ENCODE measurements at places on chromosomes 7 and 10.

DNA sequence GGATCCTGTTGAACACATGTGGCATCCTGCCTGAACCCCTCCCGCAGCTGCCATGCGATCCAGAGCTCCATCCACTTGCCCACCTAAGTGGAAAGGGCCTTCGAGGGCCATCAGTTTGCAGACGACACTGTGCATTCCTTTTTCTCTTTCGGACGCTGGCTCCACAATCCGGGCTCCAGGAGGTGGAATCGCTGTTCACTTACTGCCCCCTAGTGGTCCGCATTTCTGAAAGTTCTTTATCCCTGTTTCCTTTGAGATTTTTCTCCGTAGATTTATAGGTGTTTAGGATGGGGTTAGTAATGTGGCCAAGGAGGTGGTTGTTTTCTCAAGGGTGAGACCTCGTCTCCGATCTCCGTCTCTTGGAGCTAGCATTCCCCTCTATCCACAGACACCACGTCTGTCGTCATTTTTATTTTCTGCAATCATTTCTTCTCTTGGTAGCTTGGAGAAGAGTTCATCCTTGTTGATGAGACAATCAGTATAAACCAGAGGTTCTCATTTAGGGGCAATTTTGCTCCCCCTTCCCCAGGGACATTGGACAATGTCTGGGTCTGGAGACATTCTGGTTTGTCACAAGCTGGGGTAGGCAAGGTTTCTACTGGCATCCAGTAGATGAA is 204.6 kb downstream of the ARHGAP21 start:
- DNase-seq = peak; percentile 55

DNA sequence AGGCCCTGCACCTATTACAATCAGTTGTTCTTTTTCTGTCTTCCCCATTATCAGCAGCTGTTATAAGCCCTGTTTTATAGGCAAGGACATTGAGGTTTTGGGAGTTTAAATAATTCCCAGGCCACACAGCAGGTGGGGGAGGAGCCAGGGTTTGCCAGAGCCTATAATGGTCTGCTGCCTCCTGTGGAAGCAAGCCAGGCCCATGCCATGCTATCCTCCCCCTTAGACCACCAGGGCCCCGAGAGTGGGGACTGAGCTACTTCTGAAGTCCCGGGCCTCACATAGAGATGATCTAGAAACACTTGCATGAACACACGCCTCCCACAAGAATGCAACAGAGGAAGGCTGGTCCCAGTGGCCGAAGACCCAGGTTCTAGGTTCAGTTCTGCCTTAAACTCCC is 141.7 kb downstream of the SH3PXD2A start:
- DNase-seq = no peak

- no peak for DNase-seq
Measured at GRCh38 chr7:19989906-19990305, 216.5 kb upstream of the TMEM196 start.

DNA sequence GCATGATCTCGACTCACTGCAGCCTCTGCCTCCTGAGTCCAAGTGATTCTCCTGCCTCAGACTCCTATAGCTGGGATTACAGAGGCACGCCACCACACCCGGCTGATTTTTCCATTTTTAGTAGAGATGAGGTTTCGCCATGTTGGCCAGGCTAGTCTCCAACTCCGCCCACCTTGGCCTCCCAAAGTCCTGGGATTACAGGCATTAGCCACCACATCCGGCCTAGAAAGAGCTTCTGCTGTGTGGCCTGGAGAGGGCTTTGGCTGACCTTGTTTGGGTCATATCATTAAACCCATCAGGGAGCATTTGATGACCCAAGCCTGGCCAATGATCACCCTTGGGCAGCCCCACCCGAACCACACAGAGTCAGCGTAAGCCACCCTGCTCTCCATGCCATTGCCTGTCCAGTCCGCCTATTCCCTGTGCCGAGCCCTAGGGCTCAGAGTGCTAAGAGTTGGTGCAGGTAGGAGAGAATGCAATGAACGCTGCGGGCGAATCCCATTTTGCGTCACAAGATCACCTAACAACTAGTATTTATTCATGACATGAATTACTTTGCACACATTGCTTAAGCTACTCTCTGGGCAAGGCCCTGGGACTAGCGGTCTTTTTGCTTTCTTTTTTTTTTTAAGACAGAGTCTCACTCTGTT is 22.3 kb upstream of the GDI2 start:
- DNase-seq = no peak

GRCh38 chr10:44958196-44958897 is 1.3 kb upstream of the RASSF4 start:
- DNase-seq = no peak

DNA sequence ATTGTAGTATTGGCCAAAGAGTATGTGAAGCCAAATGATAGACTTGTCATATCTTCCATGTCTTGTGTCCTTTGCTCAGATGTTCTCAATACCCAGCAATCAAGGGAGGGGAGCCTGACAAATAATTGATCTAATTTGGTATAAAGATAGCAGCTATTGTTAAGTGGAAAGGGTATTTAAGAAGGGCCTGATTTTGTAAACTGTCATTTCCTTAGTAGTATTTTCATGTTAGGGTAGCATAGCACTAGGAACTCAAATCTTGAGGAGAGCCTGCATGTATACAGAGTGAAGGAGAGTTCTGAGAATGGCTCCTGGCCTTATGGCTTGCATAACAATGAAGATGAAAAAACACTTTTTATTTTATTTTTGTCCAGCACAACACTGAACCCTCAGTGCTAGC is 53.1 kb downstream of the GNAI1 start:
- DNase-seq = no peak

- no peak for DNase-seq
Measured at GRCh38 chr7:64685091-64685490, 19.2 kb downstream of the ZNF107 start.

DNA sequence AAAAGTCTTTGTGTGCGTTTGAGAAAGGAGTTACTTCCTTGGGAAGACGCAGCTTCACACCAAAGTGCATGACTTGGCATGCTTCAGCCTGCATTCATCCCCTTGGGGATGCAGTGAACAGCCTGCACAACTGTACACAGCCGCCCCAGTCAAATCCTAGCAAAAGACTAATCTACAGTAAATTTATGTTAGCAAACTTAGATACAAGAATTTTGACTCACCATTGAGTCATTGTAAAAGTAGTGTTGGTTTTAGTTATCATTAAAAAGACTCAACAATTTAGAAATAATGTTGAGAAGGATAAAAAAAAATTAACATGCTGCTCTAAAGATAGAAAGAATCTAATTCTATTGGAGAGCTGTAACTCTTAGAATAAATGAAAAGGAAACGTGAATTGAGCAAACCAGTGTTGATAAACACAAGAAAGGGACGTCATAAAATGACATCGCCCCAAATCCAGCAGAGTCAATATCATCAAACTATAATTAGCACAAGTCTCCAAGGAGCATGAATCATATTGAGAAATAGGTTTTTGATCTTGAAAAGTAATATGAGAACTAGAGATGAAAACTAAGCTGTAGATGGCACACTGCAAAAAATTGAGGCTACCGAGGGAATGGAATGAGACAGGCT is 11.9 kb upstream of the OPTN start:
- DNase-seq = peak; percentile 60

DNA sequence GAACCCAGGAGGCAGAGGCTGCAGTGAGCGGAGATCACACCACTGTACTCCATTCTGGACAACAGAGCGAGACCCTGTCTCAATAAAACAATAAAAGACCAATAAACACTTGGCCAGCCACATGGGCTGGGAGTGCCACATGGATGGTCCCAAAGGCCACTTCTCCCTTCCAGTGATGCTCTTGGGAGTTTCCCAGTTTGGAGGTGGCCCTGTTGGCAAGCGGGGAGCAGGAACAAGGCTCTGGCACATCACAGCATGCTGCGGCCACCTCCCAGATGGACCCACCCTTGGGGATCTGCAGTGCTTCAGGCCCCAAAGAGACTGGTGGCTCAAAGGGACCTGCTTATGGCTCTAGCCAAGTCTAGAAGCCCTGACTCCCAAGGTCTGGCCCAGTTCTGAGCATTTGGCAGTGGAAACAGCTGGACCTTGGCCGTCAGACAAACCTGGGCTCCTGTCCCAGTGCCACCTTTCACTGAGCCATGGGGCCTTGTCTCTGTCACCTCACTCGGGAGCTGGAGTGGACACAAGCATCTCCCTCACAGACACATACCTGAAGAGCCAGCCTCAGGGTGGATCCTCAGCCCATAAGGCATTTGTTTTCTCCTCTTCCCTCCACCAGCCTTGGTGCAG is 91.7 kb downstream of the COL13A1 start:
- DNase-seq = no peak

- no peak for DNase-seq
Measured at GRCh38 chr10:127150136-127150535, 46.3 kb downstream of the INSYN2A start.

DNA sequence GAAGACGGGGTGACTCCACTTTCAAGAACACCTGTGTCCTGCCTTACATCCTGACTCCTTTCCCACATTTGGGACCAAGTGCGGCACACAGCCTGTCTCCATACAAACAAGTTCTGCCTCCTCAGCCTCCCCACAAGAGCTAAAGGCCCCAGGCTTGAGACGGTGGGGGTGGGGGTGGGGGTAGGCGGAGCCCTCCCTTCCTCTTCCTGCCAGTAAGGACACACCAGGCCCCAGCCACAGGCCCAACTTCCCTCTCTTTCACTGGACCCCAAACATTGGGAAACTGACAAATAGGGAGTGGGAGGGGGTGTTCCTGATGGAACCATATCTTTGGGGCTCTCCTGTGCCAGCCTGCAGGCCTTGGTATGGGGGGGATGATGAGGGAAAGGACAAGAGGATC is 4.6 kb downstream of the CDK5 start:
- no peak for DNase-seq

GRCh38 chr10:22246680-22247391 is 29.0 kb upstream of the EBLN1 start:
- DNase-seq = peak; percentile 77

GRCh38 chr7:144468990-144469732 is 65.7 kb upstream of the NOBOX start:
- no peak for DNase-seq

GRCh38 chr7:120725376-120726039 is 132.4 kb downstream of the TSPAN12 start:
- peak; percentile 19 for DNase-seq

GRCh38 chr10:30192846-30193608 is 133.6 kb upstream of the JCAD start:
- DNase-seq = peak; percentile 17

GRCh38 chr7:156473476-156474240 is 166.9 kb upstream of the RNF32 start:
- DNase-seq = peak; percentile 35

GRCh38 chr10:35306852-35307251 is 29.5 kb upstream of the CCNY start:
- DNase-seq = no peak

GRCh38 chr7:17313194-17313593 is 14.7 kb downstream of the AHR start:
- no peak for DNase-seq

GRCh38 chr10:24209946-24210491 is 1.1 kb downstream of the KIAA1217 start:
- DNase-seq = peak; percentile 69

- no peak for DNase-seq
Measured at GRCh38 chr10:68756766-68757165, 35.7 kb downstream of the CCAR1 start.

DNA sequence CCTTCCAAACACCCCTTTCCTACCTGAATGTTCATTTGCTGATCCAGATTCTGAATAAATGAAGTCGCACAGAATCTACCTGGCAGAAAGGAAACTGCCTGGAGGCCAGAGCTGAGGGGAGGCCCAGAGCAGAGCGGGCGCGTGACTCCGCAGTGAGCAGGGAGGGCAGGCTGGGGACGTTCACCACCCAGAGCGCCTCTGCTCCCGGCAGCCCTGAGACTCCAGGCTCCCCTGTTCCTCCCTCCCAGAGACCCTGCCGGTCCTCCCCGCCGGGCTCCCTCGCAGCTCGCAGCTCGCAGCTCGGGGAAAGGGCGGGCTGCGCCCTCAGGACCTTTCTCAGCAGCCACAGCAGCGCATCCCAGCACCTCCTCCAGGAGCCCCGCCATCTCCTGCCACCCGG is 176.7 kb upstream of the ZNF32 start:
- no peak for DNase-seq

- no peak for DNase-seq
Measured at GRCh38 chr7:42880392-42880791, 31.5 kb downstream of the C7orf25 start.

DNA sequence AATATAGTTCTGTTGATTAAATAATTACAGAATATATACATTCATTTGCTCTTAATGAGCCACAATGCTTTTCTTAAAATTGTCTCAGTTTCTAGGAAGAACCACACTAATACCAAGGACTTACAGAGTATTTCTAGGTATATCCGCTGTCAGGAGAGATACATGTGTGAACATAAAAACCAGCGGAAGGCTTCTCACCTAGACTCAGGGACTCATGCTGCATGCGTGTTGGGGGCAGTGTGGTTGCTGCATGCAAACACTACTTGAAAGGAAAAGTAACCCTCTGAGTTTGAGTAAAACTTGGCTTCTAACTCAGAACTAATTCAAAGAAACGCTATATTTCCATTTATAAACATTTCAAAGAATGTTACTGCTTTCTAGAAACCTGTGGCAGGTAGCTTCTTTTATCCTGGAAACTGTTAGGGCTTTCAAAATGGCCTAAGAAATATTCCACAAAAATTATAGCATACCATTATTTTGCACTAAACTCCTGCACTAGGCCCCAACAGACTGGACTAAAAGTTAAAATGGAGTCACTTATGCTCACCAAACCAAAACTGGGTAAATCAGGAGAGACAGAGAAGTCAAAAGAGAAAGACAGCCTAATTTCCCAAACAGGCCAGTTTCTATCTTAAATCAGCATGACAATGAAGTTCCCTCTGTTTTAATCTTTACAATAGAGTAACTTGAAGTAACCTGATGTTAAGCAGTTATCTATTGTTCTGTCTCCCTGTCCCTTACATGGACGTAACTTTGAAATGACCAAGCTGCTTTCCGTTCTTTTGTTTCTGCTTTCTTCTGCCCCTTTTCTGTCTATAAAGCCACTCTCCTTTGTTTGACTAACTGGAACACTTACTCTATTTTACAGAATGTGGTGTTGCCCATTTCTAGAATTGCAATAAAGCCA is 95.2 kb upstream of the FAM133B start:
- peak; percentile 90 for DNase-seq

- peak; percentile 59 for DNase-seq
Measured at GRCh38 chr7:134632937-134633540, 13.6 kb upstream of the BPGM start.

GRCh38 chr7:101171442-101171837 is 6.1 kb upstream of the VGF start:
- DNase-seq = no peak

DNA sequence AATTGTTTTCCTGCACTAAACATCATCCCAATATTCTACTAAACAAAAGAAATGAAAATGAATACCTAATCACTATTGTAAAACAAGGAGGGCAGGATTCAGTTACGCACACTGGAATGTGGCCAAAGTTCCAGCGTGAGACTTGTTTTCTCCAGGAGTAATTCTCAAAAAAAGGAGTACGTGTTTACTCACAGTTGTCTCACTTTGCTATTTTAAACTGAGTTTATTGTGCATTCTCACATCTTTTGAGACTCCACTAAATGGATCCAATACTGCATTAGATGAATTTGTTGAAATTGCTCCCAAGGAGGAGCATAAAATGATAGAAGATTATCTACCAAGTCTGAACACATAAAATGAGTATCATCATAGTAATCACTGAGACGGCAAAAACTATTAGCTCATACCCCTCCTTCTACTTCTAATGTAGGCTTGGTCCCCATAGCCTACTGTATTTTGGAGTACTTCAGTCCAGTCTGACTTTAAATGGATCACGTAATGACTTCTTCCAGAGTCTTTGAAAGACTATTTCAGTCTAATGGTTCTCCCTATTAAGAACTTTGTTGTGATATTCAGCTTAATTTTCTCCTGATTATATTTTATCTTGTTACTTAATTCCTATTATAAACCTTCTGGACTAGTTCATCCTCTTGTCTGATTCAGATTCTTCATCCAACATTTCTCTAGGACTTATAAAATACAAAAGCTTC is 3.8 kb downstream of the GRM3 start:
- DNase-seq = no peak
